ENCODE measurements at places on chromosomes 3 and 15.

DNA sequence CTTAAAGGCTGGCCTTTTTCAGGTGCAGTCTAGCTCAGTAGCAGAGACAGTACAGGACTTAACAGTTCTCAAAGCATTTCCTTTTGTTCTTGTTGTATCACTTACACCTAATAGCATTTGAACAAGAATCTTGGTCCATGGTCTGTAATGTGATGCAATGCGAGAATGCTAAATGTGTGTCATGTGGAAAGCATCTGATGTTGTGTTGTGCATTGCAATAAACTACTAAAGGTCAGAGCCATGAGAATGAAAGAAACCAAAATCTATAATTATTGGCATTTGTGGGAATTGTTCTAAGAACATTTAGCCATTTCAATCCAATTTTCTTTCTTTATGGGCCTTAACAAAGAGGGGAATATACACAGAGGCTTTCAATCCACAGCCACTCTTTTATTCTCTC lies 324.5 kb upstream of the ROBO2 start:
- DNase-seq: no peak

DNA sequence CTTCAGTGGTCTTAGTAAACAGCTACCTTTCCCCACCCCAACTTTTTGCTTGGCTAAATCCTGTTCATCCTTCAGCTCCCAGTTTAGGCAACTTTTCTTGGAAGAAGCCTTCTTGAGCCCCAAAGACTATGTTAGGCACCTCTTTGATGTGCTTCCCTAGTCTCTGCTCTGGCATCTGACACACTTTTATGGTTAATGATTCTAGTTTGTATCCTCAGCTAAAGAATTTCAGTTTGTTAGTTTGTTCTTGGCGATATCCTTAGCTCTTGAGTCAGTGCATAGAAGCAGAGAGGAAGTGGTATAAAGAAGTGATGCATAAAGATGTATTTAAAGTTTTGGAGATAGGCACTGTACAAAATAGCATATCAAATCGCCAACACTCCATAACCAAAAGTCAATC lies 168.4 kb downstream of the WDR72 start:
- DNase-seq: no peak

- no peak for DNase-seq
These were observed 37.6 kb upstream of the EPHB3 start for GRCh38 chr3:184523825-184524615.

GRCh38 chr3:194637066-194637465 lies 3.8 kb upstream of the TMEM44 start:
- no peak for DNase-seq

DNA sequence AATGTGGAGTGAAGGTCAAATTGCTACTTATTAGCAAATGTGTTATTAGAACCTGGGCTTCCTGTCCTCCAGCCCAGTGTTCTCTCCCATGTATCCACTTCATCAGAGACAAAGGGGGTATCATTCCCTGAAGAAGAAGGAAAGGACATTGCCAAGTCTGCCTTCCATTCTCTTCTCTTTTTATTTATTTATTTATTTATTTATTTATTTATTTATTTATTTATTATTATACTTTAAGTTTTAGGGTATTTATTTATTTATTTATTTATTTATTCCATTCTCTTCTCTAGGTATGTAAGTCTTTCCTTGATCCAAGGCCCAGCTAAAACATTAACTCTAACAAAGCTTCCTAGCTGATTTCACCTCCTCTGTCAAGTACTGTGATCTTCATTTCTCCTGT lies 277.8 kb upstream of the DNAJC19 start:
- no peak for DNase-seq

- DNase-seq: no peak
These were observed 67.4 kb upstream of the IQSEC1 start for GRCh38 chr3:13140596-13140995.

DNA sequence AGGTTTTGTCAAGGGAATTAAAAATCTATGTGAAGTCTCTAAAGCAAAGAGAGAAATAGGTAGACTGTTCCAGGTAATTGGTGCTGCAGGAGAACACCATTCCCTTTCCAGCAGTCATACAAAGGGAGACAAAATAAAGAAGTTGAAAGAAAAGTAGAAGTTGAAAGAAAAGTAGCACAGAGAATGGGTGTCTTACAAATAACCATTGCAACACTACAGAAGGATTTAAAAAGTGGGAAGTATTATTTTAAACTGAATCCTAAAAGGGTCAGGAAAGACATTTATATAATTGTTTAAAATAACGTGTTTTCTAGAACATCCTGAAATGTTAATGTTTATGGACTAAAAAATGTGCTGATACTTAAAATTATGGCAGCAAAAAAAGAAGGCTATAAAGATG lies 223.8 kb downstream of the RSRC1 start:
- no peak for DNase-seq

DNA sequence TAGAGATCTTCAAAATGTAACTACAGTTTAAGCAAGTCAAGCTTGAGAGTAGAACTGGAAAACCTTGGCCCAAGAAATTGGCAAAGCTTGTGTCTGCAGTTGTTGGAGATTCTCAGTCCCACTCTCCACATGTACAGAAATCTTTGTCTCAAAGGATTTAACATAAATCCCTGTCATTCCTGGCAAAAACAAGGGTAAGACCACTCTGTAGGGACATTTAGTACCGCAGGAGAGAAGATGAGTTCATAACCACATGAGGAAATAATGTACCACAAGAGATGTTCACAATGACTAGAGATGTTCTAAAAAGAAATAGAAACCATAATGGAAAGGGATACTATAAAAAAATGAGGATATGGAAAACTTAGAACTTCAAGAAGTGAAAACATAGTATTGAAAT lies 73.7 kb downstream of the RAB7A start:
- DNase-seq: no peak

Data from CD4-positive, alpha-beta T cell treated with Interleukin-10 for 1 hour (primary cell).